Activated CD4-positive, alpha-beta T cell treated with anti-CD3 and anti-CD28 coated beads, Interleukin-10, Interleukin-2, amounts not matched to agents 100 ng/mL and 50 ng/mL, durations not matched to agents 16 hours and 8 hours (primary cell): ENCODE measurements at places on chromosomes 3 and 15.

GRCh38 chr3:28207000-28207733, 34.3 kb upstream of the CMC1 start:
- DNase-seq, result no peak

DNA sequence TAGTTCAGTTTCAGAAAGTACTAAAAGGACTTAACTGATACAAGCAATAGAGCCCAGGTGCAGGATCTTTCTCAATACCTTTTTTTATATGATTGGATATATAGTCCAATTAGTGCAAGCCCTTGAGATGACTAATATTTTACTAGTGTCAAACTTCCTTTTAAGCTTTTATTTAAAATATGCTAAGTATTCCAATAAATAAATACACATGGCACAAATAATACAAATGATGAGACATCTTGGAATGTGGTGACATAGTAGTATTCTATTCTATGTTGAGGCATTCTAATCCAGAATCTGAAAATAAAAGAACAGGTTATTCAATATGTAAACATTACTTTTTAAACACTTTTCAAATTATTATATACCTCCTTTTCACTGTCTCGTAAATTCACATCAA, 670.0 kb downstream of the SI start:
- no peak for DNase-seq

DNA sequence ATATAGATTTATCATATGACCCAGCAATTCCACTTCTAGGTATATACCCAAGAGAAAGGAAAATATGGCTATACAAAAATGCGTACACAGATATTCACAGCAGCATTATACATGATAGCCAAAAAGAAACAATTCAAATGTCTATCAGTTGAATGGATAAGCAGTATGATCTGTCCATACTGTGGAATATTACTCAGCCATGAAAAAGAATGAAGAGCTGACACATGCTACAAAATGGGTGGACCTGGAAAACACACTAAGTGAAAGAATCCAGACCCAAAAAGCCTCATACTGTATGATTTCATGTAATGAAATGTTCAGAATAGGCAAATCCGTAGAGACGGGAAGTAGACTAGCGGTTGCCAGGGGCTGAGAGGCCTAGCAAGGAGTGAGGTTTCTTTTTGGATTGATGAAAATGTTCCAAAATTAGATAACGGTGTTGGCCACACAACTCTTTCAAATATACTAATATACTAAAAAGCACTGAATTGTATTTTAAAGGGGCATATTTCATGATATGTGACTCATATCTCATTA, 33.4 kb downstream of the FGD5 start:
- DNase-seq, result no peak

DNA sequence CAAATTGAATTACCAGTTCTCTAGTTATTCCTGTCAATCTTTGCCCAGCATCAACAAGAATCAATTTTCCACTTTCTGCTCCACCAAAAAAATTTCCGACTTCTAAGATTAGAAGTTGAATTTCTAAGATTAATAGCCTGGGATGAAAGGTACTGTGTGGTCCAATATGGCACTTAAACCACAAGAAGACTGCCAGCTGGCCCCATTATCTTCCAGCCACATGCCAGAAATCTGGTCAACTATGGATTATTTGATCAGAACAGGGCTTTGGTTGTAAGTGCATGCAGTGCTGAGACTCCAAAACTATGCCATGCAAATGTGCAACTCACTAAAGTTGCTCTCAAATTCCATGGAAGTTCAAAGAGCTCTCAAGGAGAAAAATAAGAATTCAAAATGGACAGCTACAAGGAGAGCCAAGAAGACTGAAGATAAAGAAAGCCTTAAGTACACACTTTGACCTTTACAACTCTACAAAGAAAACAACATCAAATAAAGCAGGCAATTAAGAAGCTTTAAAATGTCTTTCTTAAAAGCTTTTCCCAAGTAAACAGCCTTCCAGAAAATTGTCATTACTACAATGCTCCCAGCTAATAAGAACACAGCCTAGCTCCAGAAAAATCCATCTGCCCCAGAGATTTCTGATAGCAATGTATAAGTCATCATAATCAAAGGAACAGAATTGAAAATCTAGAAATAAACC, 64.2 kb downstream of the ST3GAL6 start:
- DNase-seq, result no peak

DNA sequence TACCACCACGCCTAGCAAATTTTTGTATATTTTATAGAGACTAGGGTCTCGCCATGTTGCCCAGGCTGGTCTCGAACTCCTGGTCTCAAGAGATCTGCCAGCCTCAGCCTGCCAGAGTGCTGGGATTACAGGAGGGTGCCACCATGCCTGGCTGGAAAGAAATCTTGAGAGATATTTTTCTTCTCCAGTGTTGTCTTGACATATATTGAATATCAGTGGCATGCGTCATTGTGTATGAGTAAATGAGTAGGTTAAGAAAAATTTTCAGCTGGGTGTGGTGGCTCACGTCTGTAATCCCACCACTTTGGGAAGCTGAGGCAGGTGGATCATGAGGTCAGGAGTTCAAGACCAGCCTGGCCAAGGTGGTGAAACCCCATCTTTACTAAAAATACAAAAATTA, 3.5 kb upstream of the PIF1 start:
- DNase-seq, result no peak
